ENCODE measurements at places on chromosomes 11 and 22.

GRCh38 chr22:42994917-42995562 lies 19.9 kb downstream of the PACSIN2 start:
- DNase-seq = peak; percentile 65

DNA sequence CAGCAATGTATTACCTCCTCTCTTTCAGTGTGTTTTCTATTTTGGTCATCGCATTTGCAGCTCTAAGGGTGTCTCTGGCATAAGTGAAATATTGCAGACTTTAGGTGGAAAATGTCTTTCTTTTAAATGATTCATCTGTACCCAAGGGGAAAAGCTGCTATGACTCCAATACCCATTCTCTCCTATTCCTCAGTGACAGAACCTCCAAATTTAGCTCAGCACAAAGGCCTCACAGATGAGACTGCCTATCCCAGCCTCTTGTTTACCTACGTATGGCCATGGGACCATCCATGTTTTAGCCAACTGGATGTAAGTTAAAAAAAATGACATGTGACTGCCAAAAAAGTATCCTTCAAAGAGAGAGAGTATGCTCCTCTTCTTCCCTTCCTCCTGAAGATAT lies 7.9 kb downstream of the MTMR2 start:
- no peak for DNase-seq

DNA sequence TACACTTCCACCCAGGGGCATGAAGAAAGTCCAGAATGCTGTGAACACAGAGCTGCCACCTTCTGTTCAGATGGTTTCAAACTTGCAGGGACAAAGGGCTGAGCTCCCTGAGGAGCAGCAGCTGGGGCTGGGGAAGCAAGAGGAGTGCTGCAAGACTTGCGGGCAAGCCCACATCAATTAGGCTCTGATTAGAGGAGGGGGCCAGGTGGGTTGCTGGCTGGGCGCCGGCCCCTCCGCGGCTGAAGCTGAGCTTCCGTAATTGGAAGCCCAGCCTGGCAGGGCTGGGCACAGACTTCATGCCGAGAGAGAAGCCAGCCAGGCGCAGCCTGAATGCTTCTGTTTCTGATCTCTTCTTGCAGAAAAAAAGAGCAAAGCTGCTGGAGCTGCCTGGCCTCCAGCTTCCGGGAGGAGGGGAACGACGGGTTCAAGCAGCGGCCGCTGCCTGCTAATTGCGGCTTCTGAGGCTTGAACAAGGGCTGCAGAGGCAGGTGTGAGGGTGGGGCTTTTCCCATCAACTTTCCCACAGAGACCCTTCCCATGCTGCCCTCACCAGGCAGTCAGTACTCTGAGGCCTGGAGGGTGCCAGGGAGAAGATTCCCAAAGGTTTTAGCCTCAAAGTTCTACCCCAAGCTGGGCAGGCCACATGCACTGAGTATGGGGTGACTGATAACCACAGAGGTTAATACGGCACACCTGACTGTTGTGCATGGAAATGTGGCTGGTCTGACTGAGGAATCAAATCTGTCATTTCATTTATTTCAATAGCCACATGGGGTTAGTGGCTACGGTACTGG lies 91.1 kb upstream of the LMO1 start:
- DNase-seq = no peak

- DNase-seq = no peak
These were observed 41.8 kb downstream of the TST start for GRCh38 chr22:36977401-36977861.

DNA sequence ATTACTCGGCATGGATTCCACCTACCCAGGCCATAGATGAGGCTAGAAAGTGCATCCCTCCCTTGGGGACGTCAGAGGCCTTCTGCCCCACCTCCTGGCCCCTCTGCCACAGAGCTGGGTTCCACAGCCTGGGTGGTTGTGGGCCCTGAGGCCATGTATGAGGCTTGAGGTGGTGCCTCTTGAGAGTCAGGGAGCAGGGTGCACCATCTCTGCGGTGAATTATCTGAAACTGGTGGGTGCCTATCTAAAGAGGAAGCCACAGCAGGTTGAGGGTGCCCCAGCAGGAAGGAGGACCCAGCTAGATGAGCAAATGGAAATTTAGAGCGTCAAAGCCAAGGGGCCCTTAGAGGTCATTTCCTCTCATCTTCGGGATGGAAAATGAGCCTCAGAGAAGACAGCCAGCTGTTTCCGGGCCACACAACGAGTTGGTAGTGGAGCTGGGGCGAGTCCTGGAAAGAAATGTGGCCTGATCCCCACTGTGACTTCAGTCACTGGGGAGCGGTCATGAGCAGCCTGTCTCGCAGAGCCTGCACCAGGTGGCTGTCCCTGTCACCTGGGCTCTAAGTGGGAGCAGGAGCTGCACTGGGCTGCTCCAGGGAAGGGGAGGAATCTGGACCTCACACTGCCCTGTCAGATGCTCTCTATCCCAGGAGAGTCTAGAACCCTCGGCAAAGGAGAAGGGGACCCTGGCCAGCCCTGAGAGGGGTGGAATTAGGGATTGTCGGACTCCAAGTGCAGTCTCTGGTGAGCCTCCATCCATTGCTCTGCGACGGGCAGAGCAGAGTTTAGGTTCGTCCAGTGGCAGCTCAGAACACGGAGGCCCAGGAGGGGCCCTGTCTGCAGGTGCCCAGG lies 7.3 kb downstream of the ADORA2A start:
- no peak for DNase-seq

- DNase-seq = no peak
These were observed 56.1 kb downstream of the AASDHPPT start for GRCh38 chr11:106133529-106133928.

- no peak for DNase-seq
These were observed 83.9 kb downstream of the LDLRAD3 start for GRCh38 chr11:36027731-36028130.

DNA sequence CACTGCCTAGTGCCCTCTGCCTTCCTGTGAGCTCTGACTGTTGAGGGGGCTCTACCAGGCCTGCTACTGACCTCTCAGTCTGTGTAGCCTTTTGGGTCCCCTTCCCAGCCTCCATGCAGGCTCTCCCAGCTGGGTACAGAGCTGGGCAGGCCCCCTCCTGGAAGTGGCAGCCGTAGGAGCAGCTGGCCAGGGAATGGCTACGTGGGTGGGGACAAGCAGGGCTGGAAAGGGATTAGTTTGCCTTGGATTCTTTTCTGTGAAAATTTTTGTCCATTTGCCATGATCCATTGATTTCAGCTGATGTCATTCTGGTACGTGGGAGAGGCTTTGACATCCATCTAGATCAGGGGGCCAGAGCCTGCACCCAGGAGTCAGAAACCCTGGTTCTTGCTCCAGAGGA lies 23.9 kb upstream of the NECTIN1 start:
- DNase-seq = no peak

DNA sequence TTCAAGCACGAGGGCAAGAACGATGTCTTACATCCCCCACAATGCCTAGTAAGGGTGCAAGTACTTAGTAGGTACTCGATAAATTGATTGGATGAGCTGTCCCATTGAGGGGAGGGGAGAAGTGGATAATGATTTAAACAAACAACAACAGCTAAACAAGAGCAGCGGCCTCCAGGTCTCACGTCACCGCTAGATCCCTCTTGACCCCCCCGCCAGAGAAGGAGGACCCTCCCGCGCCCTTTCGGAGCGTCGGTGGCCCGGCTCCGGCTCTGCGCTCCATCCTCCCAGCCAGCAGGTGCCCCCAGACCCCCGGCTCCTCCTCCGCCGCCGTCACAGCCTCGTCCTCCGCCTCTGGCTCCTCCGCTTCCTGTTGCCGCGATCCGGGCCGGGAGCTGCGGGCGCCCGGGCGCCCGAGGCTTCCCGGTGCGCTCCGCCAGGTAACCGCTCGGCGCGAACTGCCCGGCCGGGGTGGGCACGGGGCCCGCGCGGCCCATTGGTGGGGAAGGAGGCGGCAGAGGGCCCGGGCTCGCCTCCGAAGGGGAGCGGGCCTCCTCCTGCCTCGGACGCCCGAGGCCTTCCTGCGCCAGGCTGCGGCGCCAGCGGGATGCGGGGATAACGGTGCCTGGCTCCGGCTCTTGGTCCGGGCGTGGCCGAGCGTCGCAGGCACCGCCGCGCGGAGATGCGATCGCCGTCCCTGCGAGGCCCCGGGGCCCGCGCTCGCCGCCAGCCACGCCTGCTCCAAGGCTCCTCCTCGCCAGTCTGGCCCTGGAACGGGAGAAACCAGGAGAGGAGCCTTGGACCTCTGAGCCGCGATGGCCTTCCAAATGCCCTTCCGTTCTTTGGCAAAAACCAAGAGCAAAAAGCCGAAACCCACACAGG lies at the start of gene TLCD5:
Gene TLCD5, plus strand, starts transcription at position 368 of the 879 bp plus-strand sequence. CDS start 2,143 bp downstream, outside the sequence.
- DNase-seq = no peak

- DNase-seq = no peak
These were observed 93.9 kb upstream of the API5 start for GRCh38 chr11:43217849-43218248.

DNA sequence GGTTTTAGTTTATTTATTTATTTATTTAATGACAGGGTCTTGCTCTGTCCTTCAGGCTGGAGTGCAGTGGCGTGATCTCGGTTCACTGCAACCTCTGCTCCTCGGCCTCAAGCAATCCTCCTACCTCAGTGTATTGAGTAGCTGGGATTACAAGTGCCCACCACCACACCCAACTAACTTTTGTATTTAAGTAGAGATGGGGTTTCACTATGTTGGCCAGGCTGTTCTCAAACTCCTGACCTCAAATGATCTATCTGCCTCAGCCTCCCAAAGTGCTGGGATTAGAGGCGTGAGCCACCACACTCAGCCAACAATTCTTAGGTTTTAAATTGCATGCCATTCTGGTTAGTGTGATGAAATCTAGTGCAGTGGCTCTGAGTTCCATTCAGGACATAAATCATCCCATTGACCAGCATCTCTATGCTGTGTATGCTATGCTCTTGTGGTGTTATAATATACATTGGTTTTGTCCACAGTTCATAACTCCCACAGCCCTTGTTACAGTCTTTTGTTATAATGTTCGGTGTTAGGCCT lies 28.5 kb downstream of the ZNF280B start:
- no peak for DNase-seq

GRCh38 chr11:102280245-102280833 lies 36.9 kb upstream of the BIRC3 start:
- no peak for DNase-seq

GRCh38 chr11:72091292-72091691 lies 10.6 kb downstream of the LRRC51 start:
- peak; percentile 75 for DNase-seq

DNA sequence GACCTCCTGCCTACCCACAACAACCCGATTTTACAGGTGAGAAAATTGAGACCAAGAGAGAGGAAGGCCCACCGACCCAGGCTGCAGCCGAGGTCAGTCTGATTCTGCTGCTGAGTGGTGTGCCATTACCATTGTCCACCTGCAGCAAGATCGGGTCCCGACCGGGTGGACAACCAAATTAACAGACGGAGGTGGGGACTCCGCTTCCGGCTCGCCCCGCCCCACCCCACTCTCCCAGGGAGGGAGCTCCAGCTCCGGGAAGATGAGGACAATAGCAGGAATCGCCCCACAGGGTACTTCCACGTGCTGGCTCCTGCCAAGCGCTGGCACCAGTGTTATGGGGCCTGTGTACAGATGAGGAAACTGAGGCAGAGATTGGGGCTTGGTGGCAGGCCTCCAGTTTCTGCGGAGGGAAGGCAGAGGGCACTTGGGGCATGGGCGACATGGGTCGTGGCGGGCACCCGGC lies 425 bp upstream of the KDELR3 start:
- no peak for DNase-seq

- DNase-seq = no peak
These were observed 275.3 kb downstream of the ETS1 start for GRCh38 chr11:128311742-128312719.

DNA sequence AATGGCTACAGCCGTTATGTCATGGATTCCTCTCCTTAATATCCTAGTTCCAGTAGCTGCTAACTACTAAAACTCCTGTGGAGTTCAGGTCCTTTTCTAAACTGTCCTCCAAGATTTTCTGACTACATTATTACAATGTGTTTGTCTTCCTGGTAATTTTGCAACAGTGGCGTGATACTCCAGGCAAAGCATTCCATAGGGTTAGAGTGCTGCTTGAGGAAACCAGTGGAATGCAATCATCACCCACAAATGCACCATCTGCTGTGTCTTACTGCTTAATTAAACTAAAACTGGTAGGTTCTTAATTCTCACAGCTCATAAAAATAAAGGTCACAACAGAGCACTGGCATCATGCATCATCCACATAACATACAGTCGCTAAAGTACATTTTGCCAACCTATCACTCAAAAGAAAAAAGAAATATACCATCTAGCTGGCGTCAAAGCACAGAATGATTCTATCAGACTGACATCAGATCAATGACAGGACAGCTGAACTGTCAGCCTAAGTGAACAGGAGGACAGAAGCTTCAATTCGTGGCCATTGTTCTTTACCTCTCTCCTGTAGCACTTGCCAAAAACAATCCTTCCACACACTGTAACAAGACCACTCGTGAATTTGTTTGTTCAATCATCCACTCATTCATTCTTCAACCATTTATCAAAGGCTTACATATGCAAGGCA lies 182.5 kb downstream of the CADM1 start:
- DNase-seq = no peak

DNA sequence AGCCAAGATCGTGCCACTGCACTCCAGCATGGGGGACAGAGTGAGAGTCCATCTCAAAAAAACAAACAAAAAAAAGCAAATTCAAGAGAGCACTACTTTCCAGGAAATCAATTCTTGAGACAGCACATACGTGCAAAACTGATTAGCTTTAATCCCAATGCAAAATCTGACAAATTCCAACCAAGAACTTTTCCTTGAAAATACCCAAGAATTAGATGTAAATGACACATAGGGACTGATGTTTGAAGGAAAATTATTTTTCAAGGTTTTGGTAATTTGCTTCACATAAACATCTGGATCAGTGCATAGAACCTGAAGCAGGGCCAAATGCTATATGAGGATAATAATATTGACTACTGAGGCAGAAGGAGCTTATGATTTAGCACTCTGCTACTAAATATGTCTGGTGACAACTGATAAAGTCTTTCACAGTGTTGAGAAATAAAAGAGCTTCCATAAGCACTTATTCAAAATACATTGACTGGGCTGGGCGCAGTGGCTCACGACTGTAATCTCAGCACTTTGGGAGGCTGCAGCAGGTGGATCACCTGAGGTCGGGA lies 8.8 kb downstream of the MAJIN start:
- DNase-seq = no peak

DNA sequence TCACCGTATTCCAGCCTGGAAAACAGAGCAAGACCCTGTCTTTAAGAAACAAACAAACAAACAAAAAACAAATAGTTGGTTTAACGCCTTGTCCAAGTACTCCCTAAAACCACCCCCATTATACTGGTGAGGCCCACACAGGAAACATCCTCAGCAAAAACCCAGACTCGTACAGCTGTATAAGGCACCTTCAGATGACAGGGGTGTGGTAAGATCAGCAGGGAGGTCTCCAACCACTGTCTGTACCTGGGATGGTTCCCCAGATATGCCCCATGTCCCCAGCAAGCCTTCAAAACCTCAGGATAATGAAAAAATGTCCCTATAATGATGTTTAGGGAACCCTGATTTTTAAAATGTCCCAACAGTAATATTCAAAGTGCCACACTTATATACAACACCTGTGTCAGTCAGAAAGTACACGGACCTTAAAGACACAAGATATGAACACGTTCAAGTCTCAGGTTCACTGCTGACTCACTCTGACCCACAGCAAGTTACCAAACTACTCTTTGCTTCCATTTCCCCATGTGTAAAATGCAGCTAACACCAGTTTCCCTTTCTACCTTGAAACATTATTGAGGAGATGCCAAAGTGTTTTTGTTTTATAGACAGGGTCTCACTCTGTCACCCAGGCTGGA lies 9.3 kb downstream of the SF3A1 start:
- DNase-seq = no peak

- DNase-seq = no peak
These were observed 691.0 kb upstream of the API5 start for GRCh38 chr11:42620796-42621195.
